Stimulated activated CD4-positive, alpha-beta T cell treated with anti-CD3 and anti-CD28 coated beads, Interleukin-12 subunit alpha, Interleukin-12 subunit beta, amount 100 ng/mL, for 24 hours (primary cell): ENCODE measurements at places on chromosomes 1 and 21.

GRCh38 chr1:7753641-7754040 is 17.5 kb upstream of the VAMP3 start:
- DNase-seq, result no peak

- no peak for DNase-seq
Measured at GRCh38 chr1:77652268-77652667, 30.2 kb downstream of the ZZZ3 start.

GRCh38 chr1:156502391-156502893 is 1.9 kb upstream of the MEF2D start:
- DNase-seq, result no peak

- no peak for DNase-seq
Measured at GRCh38 chr21:27329255-27329851, 362.5 kb upstream of the ADAMTS5 start.

DNA sequence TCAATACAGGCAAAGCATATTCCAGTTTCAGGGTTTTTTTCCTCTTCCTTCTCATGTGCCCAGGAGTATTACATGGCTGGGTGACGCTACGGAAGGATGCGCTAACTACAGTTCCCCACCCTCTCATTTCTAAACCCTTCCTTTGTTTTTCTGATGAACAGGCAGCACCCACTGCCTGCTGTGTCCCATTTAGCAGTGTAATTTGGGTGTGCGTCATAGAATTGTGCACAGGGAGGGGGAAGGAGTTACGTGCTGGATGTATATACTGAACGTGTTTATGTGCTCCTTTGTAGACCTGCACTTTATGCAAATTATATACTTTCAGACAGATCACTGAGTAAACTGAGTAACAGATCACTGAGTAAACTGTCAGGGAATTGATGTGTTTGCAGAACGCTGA is 44.5 kb downstream of the ELAPOR1 start:
- no peak for DNase-seq

DNA sequence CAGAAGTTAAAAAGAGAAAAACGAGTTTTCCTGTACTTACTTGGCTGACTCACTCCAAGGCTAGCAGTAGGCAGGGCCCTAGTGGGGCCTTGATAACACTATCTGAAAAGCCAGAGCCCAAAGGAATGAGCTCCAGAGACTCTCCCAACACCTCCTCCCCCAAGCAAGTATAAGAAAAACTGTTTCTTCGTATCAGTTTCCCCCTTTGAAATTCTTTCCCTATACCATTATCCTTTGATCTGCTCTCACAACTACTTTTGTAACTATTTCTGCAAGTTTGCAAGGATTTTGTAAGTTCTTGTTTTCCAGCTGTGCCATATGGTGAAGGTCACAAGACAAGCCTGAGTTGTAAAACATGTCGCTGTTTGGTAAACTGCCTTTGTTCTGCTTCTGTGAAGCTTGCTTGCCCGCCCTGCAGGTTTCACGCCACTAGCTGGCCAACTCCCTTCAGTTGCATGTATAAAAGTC is 36.5 kb upstream of the KCNJ15 start:
- no peak for DNase-seq

DNA sequence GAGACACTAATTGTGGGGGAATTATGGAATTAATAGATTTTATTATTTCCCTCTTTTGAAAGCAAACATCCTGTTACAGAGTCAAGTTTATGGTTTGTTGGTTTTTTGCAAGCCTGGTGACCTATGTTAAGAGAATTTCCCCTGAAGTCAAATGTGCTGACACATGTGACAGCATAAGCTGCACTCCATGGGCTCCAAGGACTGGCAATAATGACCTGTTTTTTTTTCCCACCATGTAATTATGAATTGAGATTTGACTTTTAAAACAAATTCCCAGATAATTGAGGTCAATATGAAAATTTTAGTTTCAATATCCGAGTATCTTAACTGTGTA is 242.5 kb upstream of the SGIP1 start:
- no peak for DNase-seq
